ENCODE measurements at places on chromosomes 6 and 20.

GRCh38 chr6:39357998-39358686 is 35.6 kb upstream of the KCNK16 start:
- no peak for DNase-seq

DNA sequence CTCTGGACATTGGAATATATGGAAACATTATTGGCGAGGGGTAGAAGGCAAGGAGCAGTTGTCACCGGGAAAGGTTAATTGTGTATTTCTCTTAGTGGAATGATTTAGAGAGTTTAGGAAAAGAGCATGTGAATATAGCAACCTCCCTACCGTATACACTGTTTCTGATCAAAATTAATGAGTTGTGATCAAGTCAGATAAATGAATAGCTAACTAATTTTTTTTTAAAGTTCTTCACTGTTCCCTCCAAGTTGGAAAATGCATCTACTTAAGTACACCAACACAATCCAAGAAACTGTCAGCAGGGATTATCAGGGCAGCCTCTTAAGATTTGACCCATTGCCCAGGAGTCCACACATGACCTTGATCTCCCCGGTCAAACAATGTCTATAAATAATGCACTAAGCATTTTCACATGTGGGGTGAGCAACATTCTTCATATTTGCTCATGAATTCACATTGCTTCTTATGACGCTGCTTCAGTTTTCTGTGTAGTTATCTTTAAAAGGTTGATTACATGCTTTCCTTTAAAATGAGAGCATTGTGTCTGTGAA is 680.8 kb upstream of the NRSN1 start:
- no peak for DNase-seq

- no peak for DNase-seq
Observed at GRCh38 chr6:236519-236918, 55.8 kb upstream of the DUSP22 start.

DNA sequence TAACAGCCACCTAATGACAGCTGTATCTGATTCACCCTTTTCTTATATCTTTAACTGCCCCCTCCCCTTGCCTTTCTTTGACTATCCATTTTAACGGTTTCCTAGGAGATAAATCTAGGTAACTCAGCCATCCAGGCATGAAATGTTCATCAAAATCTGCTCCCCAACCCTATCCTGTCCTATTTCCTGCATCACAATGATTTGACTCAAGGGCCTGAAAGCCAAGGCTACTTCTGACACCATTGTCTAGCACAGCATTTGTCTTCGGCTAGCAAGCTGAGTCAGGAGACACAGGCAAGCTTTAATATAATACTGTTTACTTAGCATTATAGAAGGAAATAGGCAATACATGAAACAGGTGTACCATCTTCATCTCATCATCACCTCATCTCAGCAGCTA is 31.6 kb upstream of the MANEA start:
- DNase-seq, result peak; percentile 62

GRCh38 chr6:71888756-71889340 is 2.5 kb downstream of the RIMS1 start:
- no peak for DNase-seq

DNA sequence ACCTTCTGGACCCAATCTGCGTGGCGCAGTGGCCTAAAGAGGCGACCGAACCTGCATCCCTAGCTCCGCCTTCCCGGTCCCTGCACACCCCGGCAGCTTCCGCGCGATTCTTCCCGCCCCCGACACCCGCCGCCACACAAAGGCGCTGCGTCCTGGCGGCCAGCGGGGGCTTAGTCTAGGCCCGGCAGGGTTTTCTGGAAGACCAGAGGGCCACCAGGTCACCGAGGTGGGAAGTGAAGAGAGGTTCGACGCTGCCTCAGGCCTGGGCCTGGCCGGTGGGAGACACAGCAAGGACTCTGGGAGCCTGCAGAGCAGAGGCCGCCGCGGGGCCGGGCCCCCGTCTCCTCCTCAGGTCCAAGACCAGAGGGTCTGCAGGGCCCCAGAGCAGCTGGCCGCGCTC is 154.9 kb downstream of the OR2B2 start:
- DNase-seq, result no peak

DNA sequence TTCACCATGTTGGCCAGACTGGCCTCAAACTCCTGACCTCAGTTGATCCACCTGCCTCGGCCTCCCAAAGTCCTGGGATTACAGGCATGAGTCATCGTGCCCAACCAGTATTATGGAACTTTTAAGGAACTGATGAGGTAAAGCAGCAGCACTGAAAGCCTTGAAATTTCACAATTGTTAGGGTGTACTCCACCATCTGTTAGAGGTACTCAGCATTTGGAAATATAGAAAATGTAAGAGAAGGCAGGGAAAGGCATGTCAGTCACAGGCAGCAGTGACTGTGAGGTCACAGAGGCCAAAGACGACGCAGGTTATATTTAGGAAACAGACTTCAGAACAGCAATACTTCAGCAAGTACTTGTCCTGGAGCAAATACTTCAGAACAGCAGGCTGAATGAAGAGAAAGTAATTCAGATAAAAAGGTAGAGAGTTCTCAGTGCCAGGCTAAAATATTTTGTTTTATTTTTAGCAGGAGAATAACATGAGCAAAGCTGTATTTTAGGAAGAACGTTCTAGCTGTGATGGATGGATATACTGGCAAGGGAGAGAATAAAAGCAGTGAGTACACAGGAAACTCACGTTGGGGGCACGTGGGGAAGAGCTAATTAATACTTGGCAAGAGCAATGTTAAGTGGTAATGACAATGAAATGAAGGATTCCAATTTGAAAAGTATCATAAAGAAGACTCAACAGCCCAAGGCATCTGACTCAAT is 67.2 kb downstream of the DTNBP1 start:
- no peak for DNase-seq

GRCh38 chr6:149305372-149305771 is 12.1 kb upstream of the TAB2 start:
- DNase-seq, result no peak

GRCh38 chr20:21301940-21302663 is 1.0 kb upstream of the XRN2 start:
- no peak for DNase-seq

GRCh38 chr20:50318710-50319109 is 128.1 kb downstream of the CEBPB start:
- no peak for DNase-seq

DNA sequence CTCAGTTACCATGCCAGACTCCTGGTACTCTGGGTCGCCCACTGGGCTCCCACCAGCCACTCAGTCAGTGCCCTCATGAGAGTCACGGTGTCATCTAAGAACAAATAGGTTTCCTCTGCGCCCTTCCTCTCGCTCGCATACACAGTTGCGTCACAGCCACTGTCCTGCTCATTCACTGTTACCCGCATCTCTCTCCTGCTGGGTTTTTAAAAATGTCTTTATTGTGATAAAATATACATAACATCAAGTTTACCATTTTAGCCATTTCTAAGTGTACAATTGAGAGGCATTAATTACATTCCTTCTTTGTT is 4.0 kb downstream of the TEAD3 start:
- DNase-seq, result no peak

- no peak for DNase-seq
Observed at GRCh38 chr6:158150701-158151100, 17.4 kb downstream of the SERAC1 start.

DNA sequence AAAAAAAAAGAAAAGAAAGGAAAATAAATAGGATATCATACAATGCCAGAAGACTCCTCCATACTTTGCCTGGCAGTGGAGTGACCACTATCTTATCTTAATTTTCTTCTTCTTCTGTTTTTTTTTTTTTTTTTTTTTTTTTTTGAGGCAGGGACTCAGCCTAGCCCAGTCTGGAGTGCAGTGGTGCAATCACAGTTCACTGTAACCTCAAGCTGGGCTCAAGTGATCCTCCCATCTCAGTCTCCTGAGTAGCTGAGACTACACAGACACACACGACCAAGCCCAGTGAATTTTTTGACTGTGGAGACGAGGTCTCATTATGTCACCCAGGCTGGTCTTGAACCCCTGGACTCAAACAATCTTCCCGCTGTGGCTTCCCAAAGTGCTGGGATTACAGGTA is 17.1 kb upstream of the MMP9 start:
- DNase-seq, result no peak

GRCh38 chr20:47620808-47621805 is 119.4 kb downstream of the NCOA3 start:
- DNase-seq, result peak; percentile 21

GRCh38 chr6:26304797-26305640 is 60.0 kb upstream of the BTN3A2 start:
- DNase-seq, result peak; percentile 84

GRCh38 chr6:11632795-11633511 is 95.4 kb downstream of the TMEM170B start:
- no peak for DNase-seq

DNA sequence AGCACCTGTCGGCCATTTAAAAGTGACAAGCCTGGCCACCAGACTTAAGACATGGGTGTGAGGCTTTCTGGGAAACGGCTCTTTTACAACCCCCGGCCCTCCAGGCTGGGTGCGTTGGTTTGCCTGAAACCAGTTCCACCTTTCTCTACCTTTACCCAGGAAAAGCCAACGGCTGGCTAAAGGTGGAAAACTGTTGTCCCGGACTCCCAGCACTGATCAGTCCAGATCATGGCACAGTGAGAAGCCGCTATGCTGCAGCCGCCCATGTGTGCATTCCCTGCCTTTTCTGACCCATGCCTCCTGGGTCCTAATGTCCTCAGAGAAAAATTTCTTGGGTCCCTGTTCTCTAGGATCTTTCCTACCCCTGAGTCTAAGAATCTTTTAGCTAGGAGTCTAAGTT is 655.7 kb upstream of the HS3ST5 start:
- no peak for DNase-seq

DNA sequence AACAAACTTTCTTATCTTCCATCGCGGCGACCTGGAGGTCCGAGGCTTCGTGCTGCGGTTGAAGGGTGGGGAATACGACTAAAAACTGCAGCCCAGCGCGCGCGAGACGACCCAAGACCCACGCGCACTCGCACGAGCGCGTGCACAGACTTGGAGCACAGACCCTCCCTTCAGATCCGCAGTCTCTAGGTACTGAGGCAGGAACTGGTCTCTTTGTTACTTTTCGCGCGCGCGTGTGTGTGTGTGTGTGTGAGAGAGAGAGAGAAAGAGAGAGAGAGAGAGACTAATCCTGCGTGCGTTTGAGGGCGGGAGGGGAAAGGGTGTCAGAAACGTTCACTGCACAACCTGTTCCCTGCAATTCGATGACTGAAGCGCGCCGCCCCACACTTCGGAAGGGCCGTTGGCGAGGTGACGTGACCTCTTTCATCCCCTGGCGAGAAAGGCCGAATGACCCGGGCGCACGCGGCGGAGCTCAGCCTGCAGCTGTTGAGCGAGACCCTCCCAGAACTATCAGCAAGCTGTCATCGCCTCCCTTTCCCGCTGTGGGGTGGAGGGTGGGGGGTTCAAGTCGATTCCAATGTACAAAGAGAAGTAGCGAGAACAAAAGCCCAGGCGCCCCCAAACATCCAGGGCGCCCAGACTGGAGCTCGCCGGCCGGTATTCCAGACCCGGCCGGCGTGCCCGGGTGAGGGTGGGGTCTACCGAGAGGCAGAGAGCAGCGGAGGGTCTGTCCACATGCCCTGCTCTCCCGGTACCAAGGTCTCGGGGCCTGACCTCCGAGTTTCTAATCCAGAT is 1.5 kb upstream of the TUBB2B start:
- peak; percentile 75 for DNase-seq

All from HAP-1 (cell line).